ENCODE measurements at places on chromosomes 5 and 9.

DNA sequence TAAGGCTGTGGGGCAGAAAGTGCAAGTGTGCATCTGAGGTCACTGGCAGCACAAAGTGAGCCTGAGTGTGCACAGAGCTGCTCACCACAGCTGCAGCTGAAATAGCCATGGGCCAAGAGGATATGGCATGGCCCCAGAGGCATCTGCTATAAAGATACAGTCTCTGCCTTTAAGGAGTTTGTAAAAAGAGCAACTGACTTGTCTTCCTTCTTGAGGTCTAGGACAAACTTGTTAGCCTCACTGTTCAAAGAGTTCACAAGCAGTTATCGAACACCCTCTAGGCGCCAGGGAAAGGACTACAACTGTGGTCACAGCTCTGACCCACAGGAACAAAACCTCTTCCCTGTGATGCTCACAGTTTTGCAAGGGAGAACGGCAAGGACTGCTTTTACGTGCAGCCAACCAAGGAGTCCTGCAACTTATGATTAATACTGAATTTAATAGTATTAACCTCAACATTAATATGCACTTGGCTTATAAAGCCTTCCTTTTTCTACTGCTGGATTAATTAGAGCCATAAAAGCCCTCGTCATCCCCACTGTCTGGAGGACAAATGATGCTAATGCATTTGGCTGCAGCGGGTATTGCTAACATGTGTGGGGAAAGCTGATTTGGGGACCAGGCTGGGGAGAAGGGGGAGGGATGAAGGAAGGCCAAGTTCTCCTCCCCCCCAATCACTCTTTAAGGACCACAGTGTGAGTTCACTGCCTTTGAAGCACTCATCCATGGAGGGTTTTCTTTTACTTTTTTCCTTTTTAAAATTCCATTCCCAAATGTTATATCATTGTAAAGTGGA, 189.8 kb upstream of the TRIM32 start:
- no peak for DNase-seq

DNA sequence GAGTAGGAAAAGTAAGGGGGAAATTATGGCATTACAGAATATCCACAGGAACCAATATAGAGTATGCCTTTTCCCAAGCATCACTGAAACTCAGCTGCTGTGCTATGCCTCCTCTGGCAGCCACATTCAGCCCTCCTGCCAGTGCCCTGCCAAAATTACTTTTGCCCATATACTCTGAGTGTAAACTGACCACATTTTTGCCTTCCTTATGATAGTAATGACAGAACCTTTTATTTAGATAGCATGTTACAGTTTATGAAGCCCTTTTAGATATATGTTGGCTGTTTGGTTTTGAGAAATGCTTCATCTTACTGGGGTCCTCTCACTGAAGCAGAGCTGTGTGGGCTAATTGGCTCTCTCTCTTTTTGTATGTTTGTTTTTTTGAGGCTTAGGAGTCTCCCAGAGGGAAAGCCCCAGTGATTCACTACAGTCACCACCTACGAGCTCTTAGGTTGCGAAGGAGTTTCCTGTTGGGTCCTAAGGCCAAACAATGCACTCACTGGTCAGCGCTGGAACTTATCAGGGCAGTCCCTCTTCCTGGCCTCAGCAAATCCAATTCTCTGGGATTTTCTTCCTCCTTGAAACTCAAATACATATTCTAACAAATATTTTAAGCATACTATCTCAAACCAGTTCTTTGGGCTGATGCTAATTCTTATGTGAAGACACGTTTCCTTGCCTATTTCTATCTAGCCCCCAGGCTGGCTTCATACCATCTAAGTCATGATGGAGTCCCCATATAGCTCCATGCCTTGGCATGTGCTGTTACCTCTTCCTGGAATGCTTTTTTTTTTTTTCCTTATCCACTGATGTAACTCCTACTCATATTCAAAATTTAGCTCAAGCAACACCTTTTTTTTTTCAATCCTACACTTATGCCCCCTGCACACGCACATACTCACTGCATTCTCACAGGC, 3.7 kb downstream of the PHF24 start:
- no peak for DNase-seq

DNA sequence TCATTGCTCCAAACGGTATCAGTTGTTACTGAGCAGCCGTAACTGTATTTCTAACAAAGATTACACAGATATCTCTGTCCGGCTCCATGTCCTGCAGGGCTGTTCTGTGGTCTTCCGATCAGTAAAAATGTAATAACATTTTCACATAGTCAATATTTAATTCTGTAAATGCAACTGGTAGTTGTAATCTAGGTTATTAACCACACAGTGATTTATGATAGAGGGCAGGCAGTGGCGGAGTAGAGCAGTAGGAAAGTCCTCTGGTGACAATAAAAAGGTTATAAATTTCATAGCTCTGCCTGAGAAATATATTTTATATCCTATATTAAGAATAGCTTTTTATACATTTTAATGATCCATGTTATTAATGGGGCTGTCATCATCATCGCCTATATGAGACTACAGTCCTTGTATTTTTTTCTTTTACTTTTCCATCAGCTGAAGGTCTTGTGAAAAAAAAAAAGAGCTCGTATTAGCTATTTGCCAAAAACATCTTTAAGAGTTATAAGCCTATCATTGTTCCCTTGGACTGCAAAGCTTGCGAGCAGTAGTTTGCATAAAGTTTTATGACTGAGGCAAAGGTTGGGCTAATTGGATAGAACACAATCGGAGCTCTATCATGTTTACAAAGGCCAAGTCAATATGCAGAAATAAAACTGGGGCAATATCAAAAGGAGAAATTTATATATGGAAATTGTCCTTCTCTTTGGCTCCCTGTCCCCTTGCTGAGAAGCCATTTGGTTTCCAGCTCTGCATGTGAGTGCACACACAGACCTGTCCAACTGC, 648.0 kb downstream of the IRX1 start:
- no peak for DNase-seq

DNA sequence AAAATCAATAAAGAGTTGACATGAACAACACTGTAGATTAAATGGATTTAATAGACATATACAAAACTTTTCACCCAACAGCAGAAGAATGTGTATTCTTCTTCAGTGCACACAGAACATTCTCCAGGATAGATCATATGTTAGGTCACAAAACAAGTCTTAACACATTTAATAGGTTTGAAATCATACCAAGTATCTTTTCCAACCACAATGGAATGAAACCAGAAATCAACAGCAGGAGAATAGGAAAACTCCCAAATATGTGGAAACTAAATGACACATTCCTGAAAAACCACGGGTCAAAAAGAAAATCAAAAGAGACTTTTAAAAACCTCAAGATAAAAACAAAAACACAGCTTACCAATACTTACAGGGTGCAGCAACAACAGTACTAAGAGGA, 790.1 kb upstream of the ZNF608 start:
- no peak for DNase-seq

- DNase-seq: no peak
These were observed 123.6 kb downstream of the C5orf15 start for GRCh38 chr5:133844836-133845235.

DNA sequence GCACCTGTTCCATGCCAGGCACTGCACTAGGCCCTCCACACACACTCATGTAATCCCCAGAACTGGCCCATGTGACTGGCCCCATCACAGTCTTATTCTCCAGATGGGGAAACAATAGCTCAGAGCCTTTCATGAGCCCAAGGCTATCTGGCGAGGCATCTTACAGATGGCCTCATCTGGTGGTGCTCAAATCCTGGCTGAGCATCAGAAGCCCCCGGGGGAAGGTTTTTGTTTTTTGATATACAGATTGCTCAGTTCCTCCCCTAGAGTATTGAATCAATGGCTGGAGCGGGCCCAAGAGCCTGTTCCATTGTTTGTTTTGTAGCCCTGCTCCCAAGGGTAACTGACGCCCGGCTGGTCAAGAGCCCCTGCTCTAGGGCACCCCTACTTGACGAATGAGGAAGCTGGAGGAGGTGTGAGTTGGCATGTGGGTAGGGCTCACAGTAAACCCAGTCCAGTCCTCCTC, 145.3 kb upstream of the RAPGEF1 start:
- peak; percentile 31 for DNase-seq

DNA sequence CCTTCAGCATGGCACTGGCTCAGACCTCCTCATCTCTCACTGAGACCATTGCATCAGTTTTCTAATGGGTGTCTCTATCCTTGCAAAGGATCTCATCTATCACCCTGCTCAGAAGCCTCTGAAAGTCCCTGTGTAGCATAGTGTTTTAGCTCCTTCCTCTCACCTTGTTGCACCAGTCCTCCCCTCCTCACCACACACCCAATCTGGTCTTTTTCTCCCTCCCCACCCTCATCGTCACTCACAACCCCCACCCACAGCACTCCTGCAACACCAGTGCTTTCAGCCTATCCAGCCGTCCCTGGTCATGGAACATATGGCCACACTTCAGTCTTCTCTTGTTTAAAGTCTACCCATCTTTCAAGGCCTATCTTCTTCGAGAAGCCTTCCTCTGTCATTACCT, 74.5 kb downstream of the ANGPTL2 start:
- no peak for DNase-seq

GRCh38 chr5:74357827-74358226, 282.7 kb downstream of the ENC1 start:
- DNase-seq: no peak

- DNase-seq: no peak
These were observed 151.9 kb downstream of the INSYN2B start for GRCh38 chr5:169828385-169828784.

- no peak for DNase-seq
These were observed 6.4 kb upstream of the ACOT12 start for GRCh38 chr5:81400375-81400774.

DNA sequence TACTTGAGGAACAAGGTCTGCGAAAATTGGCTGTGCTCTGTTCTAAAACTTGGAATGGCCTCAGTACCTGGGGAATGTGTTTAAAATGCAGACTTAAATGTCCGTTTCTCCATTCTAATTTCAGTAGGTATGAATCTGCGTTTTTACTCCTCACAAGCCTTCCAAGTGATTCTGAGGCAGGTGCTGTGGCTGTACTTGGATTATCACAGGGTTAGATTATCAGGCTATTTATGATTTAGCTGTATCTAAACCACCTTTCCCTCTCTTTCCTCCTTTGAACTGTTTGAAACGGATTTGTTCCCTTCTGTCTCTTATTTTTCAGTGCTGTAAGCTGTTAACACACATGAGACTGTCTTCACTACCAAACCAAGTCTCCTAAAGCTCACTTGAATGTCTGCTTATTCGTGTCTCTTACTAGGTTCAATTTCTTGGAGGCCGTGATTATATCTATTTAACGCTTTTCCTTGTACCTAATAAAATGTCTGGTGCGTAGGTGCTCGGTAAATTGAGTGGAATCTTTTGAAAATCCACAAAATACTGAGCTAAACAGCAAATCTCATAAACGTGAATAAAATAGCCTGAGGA, 714 bp upstream of the CETN3 start:
- DNase-seq: no peak

- DNase-seq: no peak
These were observed 170.3 kb upstream of the RAD23B start for GRCh38 chr9:107112707-107113243.
